ENCODE measurements at places on chromosomes 2 and 18. TPM values are rescaled to one million over a fixed set of nuclear protein-coding genes. Genes with fewer than 3 reads are reported as not detected.

The OR6B2 gene
- polyA plus RNA-seq = not detected

The COL4A3 gene
- not detected for polyA plus RNA-seq

The PREB gene
- polyA plus RNA-seq = 37.7 TPM

The ARHGEF33 gene
- 0.80 TPM for polyA plus RNA-seq

The KIF3C gene
- polyA plus RNA-seq = 7.5 TPM

DNA sequence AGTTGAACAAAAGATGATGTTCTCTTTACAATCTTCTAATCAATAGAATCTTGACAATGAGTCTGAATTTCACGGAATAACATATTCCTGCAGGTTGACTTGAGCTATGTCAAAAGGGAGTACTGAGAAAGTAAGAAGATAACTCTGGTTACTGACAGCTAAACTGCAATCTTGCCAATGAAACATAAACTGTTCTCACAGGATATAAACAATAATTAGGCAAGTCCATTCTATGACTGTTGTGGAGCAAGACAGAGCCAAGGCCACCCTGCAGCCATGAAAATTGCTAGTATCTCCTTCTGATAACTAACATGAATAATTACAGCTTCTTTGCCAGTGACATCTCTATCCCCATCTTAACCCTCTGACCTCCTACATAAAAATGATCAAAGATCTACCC is 6.3 kb upstream of the RPRD1A start:
- no peak for DNase-seq

- DNase-seq = peak; percentile 77
Observed at GRCh38 chr2:47043142-47043890, 111.8 kb downstream of the STPG4 start.

GRCh38 chr2:111118981-111119821 is 1.5 kb upstream of the BCL2L11 start:
- peak; percentile 50 for DNase-seq

- DNase-seq = peak; percentile 86
Observed at GRCh38 chr2:65366595-65367125, 65.7 kb downstream of the SPRED2 start.

GRCh38 chr2:226983895-226984749 is 148.3 kb downstream of the RHBDD1 start:
- peak; percentile 20 for DNase-seq

GRCh38 chr18:5891854-5892215 is 3.5 kb downstream of the TMEM200C start:
- no peak for DNase-seq

Measured in muscle of leg (tissue), 16 donors.